ENCODE measurements at places on chromosomes 5 and 9. TPM values are rescaled to one million over a fixed set of nuclear protein-coding genes. Genes with fewer than 3 reads are reported as not detected.

The SPATA31E1 gene
- not detected for total RNA-seq

The PLPPR1 gene
- total RNA-seq, result not detected

The CLIC3 gene
- 14.7 TPM for total RNA-seq

The SLC46A2 gene
- not detected for total RNA-seq

The LECT2 gene
- total RNA-seq, result not detected

- peak; percentile 52 for DNase-seq
These were observed 65.7 kb upstream of the IL6ST start for GRCh38 chr5:56060276-56061110.

GRCh38 chr5:10678244-10678643, 82.8 kb downstream of the DAP start:
- no peak for DNase-seq

- DNase-seq, result no peak
These were observed 31.6 kb downstream of the C9orf40 start for GRCh38 chr9:74920944-74921626.

DNA sequence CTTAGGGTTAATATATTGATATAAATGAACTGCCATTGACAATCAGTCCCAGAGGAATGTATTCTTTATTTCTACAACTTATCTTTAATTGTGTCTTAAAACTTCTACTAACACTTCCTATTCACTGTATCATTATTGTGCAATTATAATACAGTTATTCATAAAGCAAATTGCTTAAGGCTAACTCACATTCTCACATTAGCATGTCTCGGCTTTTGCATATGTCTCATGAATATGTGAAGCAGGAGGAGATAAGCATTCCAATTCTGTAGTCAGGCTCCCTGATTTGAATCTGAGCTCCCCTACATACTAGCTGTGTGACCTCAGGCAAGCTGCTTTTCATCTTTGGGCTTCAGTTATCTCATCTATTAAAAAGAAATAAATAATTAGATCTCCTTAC, 45.4 kb downstream of the PLGRKT start:
- no peak for DNase-seq

DNA sequence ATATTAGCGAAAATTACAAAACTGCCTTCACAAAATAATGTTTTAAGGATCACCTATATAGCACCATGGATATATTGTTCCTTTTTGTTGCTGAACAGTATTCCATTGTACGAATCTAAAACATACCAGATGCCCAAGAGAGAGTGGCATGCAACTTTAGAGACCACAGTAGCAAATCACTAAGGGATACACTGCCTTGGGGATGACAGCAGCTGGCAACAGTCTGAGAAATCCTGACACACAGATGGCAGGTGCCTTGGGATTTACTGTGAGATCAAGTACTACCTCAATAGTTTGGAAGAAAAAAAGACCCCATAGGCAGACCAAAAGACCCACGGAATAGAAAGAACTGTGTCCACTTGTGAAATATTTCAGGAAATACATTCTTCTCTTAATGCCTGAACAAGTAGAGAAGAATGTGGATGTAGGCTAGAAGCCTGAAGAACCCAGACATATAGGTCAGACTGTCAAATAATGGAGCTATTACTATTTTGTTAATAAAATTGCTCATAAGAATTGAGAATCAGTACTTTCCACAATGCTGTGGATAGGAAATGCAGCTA, 53.4 kb downstream of the PLPP1 start:
- DNase-seq, result no peak

- DNase-seq, result no peak
These were observed 138.5 kb upstream of the IRX2 start for GRCh38 chr5:2890011-2890410.

GRCh38 chr5:1404062-1404461, 41.2 kb downstream of the SLC6A3 start:
- DNase-seq, result no peak

DNA sequence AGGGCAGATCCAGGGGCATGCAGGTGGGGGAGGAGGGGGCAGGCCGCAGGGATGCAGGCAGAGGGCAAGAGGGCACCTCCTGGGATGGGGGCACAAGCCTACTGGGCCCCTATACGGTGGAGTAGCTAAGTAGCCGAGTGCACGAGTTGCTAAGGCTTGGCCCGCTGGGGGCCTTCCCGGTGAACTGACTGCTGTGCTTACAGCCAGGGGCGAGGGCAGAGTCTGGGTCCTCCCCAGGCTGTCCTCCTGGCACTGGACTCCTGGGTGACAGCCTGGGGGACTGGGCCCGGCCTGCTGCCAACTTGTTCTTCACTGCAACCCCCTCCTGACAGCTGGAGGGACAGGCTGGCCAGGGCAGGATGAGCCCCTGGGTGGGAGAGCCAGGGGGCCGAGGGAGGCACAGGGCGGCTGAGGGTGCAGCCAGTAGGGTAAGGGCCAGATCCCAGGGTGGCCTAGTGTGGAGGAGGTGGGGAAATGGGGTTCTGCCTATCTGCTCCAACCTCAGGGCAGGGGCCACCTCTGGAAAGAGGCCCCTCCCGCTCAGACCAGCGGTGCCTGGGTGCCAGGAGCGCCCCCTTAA, 1.7 kb upstream of the EGFL7 start:
- peak; percentile 41 for DNase-seq

- DNase-seq, result no peak
These were observed 37.1 kb downstream of the PFDN1 start for GRCh38 chr5:140265845-140266244.
